ENCODE measurements at places on chromosomes 1 and 21.

DNA sequence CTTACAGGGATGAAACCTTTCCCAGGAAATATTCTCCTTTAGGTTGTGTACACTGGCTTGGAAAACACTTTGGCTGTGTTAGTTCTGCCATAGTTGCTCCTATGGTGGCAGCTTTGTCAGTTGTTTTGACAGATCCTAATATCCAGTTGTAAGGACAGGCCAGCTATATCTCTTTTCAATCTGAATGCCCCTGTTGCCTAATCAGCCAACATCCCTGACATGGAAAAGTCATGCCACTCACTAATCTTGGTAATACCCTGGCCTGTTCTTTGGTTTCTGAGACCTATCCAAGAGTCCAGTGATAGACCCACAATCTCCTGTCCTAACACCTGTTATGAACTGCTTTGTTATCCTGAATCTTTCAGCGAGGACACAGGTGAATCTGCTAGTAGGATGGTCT is 148.8 kb downstream of the MRPL39 start:
- no peak for DNase-seq

DNA sequence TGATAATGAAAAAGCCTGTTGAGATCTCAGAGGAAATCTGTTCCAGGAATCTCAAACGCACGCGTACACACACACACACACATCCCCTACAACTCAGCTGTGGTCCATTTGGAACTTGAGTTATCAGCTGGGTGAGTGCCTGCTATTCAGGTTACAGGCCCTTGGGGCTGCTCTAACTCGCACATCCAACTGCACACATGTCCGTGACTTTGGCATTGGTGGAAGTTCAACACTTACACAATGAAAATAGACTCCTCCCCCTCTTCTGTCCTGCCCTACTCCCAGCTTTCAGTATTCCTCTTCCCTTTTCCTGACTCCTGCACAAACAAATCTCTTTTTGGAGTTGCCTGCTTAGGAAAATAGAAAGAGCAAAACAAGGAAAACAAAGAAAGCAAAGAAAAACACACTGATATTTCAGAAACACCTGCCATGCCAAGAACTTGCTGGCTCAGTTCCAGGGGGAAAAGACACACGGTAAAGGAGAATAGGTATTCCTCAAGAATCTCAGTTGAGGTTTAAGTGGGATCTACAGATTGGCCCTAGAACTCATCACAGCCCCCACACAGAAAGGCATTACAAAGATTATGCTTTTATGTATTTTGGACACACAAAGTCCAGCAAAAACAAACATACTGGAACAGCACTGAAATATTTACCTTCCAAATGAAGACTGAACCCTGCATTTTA is 140.9 kb downstream of the TGFBR3 start:
- peak; percentile 65 for DNase-seq

DNA sequence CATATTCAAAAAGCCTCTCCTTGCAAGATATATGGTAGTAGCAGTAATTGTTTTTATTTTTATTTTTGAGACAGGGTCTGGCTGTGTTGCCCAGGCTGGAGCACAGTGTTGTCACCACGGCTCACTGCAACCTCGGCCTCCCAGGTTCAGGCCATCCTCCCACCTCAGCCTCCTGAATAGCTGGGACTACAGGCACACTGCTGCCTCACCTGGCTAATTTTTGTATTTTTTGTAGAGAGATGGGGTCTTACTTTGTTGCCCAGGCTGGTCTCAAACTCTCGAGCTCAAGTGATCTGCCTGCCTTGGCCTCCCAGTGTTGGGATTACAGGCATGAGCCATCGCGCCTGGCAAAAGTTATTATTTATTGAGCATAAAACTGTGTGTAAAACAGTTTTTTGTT is 38.4 kb downstream of the SLC66A1 start:
- DNase-seq, result no peak

DNA sequence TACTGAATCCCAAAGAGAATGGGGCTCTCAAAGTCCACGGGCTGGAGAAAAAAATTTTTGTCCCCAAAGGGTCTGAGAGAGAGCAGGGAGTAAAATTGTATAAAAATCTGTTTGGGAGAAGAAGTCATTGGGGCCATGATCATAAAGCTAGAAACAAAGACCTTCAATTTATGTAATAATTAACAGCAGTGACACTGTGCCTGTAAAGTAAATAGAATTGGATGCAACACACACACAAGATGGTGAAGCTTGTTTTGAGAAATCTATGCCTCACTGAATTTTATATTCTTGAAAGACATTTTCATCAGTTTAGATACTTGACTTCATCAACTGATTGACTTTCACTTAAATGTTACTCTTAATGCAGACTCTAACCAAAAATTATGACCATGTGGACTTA is 600.5 kb upstream of the ADAMTS5 start:
- DNase-seq, result no peak

- no peak for DNase-seq
These were observed 11.7 kb downstream of the PIK3CD start for GRCh38 chr1:9663257-9663656.

- DNase-seq, result no peak
These were observed 59.0 kb upstream of the CD1D start for GRCh38 chr1:158121604-158122254.

- DNase-seq, result peak; percentile 56
These were observed 9.1 kb upstream of the ATAD3B start for GRCh38 chr1:1462318-1462966.

- no peak for DNase-seq
These were observed 16.8 kb downstream of the IFFO2 start for GRCh38 chr1:18939398-18940302.

DNA sequence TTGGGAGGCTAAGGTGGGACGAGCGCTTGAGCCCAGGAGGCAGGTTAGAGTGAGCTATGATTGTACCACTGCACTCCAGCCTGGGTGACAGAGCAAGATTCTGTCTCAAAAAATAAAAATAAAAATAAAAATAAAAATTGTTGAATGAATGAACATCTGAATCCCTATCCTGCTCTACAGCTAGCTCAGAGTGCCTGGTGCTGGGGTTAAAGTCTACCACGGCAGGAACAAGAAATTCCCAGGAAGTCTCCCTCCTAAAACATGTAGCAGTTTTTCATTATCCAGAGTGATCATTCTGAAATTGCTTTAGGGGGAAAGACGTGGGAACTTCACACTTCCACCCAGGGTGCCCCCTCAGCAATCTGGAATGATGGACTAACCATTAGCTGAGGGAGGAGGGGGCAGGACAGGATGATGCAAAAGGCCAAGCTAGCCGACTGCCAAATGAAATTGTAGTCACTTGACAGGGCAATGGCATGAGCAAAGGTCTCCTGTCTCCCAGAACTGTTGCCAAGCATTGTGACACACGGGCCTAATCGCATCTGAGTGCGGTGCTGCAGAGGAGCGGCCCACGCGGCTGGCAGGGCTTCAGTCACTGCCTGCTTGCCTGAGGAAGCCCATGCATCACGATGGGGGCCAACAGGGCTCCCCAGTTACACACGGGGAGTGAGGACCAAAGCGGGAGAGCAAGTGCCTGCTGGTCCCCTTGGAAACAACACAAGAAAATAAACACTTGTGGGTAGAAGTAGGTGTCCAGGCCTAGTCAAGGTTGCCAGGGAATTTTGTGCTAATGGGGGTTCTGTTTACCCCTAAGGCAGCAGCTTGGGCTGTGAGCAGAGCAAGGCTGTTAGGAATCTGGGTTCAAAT is 85.7 kb downstream of the NENF start:
- DNase-seq, result peak; percentile 89

- DNase-seq, result no peak
These were observed 50.8 kb downstream of the PAX7 start for GRCh38 chr1:18681423-18681835.

- DNase-seq, result no peak
These were observed 70.2 kb downstream of the ARHGEF16 start for GRCh38 chr1:3524556-3525203.

- no peak for DNase-seq
These were observed 39.7 kb upstream of the TRIM67 start for GRCh38 chr1:231122143-231122542.

DNA sequence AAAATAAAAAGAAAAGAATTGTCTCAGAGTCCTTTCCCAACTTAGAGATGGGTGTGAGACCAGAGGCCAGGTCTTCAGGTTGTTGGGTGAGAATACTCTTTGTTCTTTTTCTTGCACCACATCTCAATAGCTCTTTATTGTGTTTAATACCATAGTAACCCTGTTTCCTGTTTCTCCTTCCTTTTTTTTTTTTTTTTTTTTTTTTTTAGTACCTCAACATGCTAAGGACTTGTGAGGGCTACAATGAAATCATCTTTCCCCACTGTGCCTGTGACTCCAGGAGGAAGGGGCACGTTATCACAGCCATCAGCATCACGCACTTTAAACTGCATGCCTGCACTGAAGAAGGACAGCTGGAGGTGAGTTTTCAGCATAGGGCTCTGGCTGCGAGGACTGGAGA is 24.4 kb downstream of the CELF3 start:
- no peak for DNase-seq

DNA sequence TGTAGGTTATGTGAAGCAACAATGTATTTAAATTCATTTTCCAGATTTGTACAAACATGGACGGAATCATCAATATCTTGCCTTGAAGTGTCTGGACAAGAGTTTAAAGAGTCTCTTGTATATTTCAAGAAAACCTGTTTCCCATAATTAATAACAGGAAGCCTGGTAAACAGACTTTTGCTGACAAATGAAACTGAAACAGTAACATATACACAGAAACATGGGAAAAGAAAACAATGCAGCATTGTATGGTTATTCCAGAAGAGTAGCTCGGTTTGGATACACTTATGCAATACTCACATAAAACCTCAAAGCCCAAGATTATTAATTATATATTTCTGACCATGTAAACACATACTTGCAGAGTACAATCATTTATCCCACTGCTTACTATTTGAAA is 265.5 kb downstream of the PTPRC start:
- no peak for DNase-seq

- DNase-seq, result no peak
These were observed 10.9 kb downstream of the ADAMTS1 start for GRCh38 chr21:26834181-26834905.

DNA sequence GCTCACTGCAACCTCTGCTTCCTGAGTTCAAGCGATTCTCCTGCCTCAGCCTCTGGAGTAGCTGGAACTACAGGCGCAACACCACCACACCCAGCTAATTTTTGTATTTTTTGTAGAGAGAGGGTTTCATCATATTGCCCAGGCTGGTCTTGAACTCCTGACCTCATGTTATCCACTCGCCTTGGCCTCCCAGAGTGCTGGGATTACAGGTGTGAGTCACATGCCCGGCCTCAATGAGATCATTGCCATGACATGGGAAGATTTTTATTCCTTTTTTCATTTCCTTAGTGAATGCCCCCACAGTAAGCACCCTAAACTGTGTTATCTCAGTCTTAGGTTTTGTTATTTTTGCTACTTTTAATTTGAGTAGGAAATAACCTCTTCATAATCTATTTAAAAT is 977.9 kb downstream of the BRINP3 start:
- DNase-seq, result no peak

DNA sequence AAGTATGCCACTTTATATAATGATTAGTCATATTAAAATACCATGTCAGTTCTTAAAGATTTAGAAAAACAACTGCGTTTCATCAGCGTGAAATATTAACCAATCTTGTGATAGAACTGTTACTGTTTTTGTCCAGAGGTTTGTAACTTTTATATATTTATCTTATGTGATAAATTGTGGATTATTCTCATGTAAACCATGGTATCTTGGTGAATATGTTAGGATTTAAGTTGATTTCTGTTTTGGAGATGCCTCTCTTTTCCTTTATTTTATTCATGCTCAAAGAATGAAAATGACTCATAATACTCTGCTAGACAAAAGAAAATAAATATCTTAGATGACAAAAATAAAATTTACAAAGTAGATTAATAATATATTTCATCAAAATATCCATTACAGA is 88.4 kb downstream of the ADGRL4 start:
- DNase-seq, result no peak

DNA sequence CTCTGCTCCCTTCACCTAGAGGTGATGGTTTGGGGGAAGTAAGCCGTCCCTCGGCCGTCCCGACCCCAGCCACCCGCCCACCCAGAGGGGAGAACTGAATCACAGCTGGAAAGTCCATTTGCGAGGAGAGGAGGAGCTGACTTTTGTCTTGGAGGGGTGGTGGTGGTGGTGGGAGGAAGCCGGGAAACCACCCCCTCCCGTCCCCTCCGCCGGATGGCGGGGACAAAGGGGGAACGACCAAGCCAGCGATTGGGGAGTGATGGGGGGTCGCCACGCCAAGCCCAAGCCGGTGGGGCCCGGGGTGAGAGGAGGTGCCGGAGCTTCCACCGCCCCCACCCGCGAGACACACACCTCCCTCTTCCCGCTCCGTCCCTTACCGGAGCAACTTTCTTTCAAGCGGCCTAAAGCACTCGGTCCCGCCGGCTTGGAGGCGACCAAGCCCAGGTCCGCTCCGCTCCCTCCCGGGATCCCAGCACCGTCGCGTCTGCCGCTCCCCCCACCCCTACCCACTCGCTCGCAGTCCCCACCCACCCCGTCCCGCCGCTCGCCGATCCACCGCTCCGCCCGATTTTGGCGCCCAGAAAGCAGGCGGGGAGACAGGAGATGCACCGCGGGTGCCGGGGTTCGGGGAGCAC is 540 bp downstream of the ARHGEF2 start:
- DNase-seq, result peak; percentile 65

- DNase-seq, result no peak
These were observed 8.7 kb upstream of the OXCT2 start for GRCh38 chr1:39779821-39780220.

DNA sequence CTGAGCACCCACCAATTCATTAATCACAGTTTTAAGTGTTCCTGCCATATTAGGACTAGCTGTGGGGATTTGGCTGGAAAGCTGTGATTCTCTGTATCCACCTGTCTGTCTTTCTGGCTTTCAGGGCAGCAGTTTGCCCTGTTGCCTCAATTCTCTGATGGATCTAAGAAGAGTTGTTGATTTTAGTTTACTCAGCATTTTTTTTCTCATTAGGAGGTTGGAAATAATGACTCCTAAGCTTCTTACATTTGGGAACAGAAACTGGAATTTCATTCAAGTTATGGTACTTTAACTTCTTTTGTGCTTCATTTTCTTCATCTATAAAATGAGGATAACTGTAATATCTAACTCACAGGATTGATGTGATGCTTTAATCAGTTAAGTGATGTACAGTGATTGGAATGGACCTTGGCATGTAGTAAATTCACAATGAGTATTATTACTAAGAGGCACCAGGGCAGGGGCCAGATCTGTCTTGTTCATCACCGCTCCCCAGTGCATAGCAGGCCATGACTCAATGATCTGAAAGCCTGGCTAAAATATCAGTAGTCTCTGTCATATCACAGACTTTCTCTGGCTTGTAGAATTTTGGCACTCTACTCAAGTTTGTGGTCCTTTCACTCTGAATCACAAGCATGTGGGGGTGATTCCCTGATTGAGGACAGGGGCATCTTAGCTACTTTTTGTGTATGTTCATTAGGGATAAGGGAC is 51.4 kb upstream of the GREM2 start:
- no peak for DNase-seq

DNA sequence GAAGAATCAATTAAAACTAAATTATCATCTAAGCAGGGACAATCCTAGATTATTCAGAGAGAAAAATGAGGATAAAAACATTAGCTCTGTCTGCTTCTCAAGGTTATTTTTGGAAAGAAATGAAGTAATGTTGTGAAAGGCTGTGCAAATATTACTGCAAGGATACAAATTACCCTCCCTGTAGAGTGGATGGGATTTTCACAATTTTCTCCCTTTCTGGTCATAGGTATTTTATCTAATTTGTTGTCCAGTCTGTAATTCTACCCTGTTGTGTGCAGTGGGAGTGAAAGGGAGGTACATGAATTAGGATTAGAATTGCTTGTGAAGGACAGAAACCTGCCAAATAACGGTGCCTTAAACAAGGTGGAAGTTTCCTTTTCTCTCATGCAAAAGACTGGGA is 54.7 kb downstream of the MAP3K7CL start:
- no peak for DNase-seq

GRCh38 chr1:55456971-55457370 is 241.8 kb upstream of the USP24 start:
- DNase-seq, result no peak
